ENCODE measurements at places on chromosomes 1 and 21.

GRCh38 chr21:40215941-40216340, 348.7 kb downstream of the PCP4 start:
- no peak for DNase-seq

DNA sequence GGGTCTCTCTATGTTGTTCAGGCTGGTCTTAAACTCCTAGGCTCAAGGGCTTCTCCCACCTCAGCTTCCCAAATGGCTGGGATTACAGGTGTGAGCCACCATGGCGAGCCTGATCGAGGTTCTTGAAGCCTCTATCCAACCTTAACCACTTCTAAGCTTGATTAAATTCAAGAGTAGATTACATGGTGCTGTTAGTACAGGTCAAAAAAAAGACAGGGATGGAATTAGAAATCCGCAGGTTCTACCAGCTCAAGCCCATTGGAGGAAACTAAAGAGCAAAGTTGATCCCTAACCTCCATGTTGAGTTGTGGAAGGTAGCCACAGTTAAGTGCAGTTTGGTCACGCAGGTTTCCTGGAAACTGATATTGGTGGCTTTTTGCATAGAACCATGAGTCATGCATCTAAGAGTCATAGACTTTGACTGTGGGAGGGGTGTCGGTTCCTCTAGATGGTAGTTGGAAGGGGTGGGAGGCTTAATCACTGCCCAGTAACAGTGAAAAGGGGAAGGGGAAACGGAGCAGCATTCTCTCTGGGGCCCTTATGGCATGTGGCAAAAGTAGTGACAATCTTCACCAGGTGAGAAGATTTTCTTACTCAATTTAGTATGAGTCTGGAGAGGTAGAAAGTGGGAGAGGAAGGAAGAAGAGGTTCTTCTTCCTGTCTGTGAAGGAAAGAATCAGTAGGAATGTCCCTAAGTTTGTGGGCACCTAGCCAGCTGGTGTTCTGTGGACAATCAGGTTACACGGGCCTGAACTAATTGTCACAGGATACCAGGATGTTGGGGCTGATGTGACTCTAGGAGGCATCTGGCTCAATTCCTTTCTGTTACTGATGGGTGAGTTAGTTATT, 7.0 kb downstream of the CD53 start:
- DNase-seq, result no peak

DNA sequence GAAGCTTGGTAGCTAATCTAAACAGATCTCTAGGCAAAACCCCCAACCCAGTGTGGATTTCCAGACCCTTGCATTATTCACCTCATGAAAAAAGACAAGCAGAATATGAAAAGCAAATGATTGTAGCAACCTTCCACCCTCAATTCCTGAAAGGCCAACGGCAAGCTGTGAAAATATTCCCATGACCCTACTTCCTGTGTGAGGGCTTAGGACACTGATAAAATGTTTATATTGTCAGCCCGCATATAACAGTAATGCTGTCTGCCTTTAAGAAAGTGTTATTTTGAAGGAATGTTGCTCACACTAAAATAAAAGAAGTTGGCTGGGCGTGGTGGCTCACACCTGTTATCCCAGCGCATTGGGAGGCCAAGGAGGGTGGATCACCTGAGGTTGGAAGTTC, 233.5 kb upstream of the NRIP1 start:
- no peak for DNase-seq

GRCh38 chr1:232704694-232705680, 75.1 kb upstream of the SIPA1L2 start:
- peak; percentile 35 for DNase-seq

- peak; percentile 88 for DNase-seq
Measured at GRCh38 chr1:41418857-41419583, 57.8 kb downstream of the FOXO6 start.

DNA sequence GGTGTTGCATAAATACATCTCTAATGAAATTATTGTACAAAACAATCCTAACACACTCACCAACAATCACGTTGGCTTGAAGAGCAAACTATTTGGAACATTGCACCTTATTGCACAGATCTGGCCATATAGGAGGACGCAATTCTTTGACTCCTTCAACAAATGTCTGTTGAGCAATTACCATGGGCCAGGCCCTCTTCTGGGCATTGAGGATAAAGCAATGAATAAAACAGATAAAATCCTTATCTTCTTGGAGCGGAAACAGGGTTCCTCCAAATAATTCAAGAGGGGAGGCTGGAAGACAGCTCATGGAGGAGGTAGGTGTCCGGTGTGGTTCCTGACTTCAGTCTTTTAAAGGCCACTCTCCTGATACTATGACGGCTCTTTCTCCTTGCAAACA, 43.3 kb downstream of the PAX7 start:
- DNase-seq, result no peak

- no peak for DNase-seq
Measured at GRCh38 chr1:42834803-42835202, 11.6 kb upstream of the ZNF691 start.

GRCh38 chr1:6124746-6125365, 55.3 kb downstream of the CHD5 start:
- DNase-seq, result no peak

DNA sequence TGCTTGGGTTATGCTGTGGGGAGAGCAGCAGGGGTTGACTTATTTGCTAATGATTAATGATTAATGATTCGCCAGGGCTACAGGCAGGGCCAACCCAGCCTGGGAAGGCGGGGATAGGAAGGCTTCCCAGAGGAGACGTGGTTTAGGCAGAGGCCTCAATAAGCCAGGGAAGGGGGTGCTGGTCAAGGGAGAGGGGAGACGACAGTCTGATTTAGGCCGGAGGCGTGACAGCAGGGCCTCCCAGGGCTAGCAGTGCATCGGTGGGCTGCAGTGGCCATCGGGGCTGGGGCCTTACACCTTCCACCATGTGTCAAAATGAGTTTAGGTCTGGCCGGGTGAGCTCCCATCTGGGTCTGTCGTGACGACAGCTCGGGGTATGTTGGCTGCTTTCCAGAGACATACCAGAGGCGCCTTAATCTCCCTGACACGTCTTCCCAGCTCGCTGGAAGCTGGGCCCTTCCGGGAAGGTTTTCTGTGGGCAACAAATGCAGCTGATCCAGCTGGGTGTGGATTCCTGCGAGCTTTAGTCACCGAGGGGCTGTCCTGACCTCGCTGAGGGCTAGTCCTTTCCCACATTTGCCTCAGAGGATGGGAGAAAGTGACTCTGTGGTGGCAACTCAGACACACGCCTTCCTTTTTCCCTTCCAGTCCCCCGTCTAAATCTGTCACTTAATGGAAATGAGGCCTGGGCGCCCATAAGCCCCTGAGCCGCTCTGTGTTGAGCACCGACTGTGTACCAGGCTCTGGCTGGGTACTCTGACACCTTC, 3.7 kb upstream of the SLC1A7 start:
- DNase-seq, result peak; percentile 99

- DNase-seq, result peak; percentile 86
Measured at GRCh38 chr1:58618303-58618702, 41.3 kb upstream of the TACSTD2 start.

DNA sequence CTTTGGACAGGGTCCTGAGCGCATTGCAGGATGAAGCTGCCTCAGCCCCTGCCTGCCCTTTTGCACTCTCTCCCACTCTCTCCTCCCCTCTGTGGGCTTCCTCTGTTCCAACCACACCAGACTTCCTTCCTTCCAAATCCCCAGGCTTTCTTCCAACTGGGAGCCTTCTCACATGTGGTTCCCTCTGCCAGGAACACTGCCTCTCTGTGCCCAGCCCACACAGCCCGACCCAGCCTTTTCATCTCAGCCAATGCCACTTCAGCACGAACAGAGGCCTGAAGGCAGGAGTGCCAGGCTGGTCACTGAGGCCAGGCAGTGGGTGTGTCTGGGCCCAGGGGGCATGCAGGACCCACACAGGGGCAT, 5.9 kb downstream of the SELENON start:
- no peak for DNase-seq

GRCh38 chr1:94425821-94426484, 7.8 kb downstream of the ABCD3 start:
- DNase-seq, result no peak

GRCh38 chr1:81254560-81254959, 546.2 kb upstream of the ADGRL2 start:
- no peak for DNase-seq

DNA sequence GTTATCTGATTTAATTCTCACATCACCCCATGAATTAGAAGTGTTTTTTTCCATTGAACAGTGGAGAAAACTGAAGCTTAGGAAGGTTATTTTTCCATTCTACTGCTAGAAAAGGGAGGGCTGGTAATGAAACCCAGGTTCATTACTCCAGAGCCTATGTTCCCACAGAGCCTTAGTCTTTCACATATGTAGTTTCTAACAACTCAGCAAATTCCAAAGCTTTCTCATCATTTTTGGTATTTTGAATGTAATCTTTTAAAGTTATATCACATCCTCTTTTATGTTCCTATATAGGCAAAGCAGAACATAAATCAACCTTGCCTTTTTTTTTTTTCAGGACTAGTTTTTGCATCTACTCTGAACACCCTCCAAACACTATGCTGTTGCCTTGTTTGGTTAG, 131.9 kb upstream of the BEND5 start:
- no peak for DNase-seq

- no peak for DNase-seq
Measured at GRCh38 chr21:16455978-16456377, 726.2 kb downstream of the USP25 start.

GRCh38 chr1:15012822-15013221, 140.7 kb upstream of the TMEM51 start:
- DNase-seq, result no peak

GRCh38 chr1:32666901-32667566, 16.0 kb downstream of the RBBP4 start:
- DNase-seq, result no peak

All from HFFc6 (cell line).